GOT3 (cell line): ENCODE measurements at places on chromosomes 16 and 17.

DNA sequence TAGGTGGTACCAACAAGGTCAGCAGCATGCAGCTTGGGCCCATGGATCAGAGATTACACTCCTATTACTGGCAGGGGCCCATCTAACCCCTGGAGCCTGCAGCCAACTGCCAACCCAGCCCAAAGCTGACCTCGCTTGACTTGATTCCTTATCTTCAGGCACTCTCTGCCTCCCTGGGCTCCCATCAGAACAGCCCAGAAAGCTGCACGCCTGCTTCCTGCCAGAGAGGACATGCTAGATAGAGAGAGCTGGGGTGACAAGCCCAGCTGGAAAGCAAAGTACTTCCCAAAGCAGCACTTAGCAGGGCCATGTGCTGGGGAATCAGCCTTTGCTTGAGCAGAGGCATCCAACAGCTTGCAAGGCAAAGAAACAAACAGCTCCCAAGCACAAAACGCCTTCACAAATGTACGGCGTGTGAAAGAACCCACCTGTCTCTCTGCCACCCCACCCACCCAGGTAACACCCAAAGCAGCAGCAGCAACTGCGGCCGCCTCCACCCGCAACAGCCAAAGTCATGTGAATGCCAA, 74.2 kb upstream of the NLK start:
- DNase-seq, result no peak

DNA sequence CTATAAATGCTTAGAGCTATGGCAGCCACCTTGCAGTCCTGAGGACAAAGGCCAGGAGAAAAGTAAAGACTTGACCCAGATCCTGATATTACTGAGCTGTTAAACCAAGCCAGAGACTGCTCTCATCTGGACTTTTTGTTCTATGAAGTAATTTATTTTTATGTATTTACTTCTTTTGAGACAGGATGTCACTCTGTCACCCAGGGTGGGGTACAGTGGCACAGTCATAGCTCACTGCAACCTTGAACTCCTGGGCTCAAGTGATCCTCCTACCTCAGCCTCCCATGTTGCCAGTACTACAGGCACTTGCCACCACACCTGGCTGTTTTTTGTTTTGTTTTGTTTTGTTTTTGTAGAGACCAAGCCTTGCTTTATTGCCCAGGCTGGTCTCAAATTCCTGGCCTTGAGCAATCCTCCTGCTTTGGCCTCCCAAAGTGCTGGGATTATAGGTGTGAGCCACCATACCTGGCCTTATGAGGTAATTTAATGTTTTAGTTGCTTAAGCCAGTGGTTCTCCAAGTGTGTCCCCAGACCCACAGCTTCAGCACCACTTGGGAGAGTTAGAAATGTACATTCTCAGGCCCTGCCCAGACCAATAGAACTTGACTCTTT, 112.1 kb downstream of the COPRS start:
- DNase-seq, result no peak

DNA sequence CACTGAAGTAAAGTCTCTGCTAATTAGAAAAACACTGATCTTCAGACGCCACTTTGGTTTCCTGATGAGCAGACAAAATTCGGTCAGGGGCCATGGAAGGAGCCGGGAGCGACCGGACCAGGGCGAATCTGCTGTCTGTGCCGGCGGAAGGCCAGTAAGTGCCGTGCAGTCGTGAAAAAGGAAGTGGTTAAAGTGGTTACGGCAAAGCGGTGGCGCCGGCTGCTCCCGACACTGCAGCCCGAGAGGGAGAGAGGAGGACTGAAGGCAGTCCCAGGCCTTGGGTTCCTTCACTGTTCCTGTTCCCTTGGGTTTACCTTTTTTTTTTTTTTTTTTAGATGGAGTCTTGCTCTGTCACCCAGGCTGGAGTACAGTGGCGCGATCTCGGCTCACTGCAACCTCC, 17.3 kb upstream of the HEXD start:
- DNase-seq, result no peak

- no peak for DNase-seq
Measured at GRCh38 chr16:80230328-80231120, 310.3 kb upstream of the DYNLRB2 start.

GRCh38 chr17:72125742-72126141, 4.9 kb downstream of the SOX9 start:
- DNase-seq, result no peak

GRCh38 chr17:59406808-59407381, 75.4 kb downstream of the YPEL2 start:
- no peak for DNase-seq

DNA sequence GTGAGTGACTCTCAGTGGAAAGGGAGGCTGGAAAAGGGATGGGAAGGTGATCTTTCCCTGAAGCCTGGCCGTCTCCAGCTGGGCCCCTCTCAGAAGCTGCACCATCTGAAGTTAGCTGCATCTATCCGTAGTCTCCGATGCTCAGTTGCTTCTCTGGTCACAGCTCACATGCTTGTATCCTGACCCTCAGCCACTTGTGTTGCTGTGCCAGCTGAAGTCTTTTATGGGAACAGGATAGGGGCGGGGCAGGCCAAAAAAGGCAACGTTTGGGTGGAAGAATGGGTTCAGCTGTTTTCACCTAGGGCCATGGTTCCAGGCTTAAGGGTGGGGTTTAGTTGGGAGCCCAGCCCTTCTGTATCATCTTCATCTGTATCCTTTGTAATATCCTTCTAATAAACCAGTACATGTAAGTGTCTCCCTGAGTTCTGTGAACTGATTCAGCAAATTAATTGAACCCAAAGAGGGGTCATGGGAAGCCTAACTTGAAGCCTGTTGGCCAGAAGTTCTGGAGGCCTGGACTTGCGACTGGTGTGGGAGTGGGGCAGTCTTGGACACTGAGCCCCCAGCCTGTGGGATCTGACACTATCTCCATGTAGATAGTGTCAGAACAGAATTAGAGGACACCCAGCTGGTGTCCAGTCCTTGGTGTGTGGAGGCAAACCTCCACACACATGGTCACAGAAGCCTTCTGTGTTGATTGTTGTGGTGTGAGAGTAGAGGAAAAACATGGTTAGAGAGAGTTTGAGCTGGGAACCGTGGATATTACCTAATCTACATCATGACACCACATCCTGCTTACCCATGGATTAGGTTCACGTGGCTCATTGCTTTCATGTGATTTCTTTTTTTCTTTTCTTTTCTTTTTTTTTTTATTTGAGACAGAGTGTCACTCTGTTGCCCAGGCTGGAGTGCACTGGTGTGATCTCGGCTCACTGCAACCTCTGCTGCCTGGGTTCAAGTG, 49.3 kb upstream of the FBXO47 start:
- no peak for DNase-seq

DNA sequence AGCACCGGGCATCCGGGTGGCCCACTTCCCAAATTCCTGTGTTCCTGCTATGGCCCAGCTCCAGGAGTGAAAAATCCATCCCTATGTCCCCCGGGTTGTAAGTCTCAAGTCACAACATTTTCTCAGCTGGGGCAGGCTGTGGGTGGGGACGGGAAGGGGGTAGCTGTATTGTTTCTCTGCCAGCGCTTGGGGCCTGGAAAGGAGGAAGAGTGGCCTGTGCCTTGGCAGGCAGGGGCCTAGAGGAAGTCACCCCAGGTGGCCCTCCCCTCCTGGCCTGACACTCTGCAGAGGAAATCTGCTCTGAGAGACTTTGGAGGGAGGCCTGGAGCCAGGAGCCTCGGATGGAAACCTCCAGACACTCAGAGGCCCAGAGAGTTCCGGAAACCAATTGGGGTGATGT, 10.6 kb upstream of the SCN4A start:
- no peak for DNase-seq

DNA sequence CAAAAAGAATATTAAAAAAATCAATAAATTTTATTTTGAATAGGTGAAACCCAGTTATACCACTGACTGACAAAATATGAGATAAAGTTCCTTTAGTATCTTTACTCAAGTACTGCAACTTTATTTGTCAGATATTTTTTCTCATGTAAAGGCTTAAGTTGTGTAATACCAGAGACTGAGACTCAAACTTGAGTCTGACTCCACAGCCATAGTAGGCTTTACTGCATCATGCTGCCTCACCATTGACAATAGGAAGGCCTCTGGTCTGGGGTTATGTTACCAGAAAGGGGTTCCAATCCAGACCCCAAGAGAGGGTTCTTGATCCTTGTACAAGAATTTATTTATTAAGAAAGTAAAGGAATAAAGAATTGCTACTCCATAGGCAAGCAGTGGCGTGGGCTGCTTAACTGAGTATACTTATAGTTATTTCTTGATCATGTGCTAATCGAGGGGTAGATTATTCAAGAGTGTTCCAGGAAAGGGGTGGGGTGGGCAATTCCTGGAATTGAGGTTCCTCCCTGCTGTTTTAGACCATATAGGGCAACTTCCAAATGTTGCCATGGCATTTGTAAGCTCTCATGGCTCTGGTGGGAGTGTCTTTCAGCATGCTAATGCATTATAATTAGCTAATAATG, 187.4 kb upstream of the WSB1 start:
- no peak for DNase-seq

- DNase-seq, result no peak
Measured at GRCh38 chr16:89720551-89720812, 216 bp downstream of the VPS9D1 start.

DNA sequence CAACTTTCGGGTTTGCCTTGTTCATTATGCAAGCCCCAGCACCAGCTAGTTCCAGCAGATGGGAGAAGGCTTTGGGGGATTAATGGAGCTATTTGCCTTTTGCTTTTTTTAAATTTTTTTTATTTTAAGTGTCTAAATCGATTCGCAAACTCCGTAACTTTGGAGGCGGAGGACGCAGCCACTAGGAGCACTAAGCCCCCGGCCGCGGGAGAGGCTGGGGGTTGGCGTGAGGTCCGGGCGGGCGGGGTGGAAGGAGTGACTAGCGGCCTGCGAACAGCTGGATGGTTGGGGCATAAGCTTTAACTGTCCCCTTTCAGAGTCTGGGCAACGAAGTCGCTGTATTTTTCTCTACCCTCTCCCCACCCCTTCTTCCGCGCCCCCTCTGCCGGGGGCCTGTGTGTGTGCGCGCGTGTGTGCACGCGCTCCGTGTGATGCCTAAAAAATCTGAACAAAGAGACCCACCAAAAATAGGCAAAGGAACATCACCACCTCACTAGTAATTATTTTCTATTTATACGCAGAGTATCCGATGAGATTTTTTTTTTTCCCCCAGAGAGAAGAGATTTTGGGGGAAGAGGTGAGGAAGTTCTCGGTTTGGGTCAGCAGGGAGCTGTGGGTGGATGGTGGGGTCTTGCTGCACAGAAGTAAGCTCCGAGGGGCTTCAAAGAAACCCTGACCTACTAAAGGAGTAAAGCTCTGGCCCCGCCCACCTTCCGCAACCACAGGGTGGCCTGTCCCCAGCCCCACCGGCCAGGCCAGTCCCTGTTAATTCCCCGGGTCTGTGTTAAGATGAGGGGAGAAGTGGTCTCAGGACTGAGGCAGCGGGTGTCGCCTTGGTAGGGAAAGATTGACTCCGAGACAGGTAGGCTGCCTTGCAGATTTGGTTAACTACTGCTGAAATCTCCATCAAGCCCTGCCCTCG, 2.3 kb downstream of the SHISA9 start:
- no peak for DNase-seq

DNA sequence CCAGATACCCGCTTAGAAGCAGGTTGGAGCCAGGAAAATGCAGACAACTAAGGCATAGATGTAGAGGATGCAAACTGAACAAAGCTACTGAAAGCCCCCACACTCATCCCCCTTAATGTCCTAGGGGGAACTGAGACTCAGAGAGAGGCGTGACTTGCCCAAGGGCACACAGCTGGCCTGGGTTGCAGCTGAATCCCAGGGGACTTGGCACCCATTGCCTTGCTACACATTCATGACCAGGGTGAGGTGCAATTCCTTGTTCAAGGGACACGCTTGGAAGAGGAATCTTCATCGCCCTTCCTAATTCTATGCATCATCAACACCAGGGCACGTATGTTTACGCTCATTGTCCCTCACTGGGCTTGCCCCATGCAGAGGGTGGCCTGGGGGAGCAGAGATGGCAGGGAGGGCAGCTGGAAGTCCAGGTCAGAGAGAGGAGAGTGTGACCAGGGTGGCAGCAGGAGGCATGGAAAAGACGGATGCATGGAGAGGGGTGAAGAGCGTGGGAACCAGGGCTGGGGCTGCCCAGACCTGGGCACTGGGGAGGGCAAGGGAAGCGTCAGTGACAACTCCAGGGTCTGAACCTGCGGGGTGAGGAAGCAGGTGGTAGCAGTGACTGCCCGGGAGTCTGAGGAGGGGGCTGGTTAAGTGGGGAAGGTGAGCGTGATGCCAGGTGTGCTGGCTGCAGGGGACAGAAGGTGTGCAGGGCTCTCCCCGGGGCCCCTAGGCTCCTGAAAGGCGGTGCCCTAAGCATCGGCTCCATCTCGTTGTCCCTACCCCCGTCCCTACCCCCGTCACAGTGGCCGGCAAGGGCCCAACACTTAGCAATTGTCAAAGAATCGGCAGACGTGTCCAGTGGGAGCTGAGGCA, 267.1 kb upstream of the TNRC6C start:
- DNase-seq, result no peak

DNA sequence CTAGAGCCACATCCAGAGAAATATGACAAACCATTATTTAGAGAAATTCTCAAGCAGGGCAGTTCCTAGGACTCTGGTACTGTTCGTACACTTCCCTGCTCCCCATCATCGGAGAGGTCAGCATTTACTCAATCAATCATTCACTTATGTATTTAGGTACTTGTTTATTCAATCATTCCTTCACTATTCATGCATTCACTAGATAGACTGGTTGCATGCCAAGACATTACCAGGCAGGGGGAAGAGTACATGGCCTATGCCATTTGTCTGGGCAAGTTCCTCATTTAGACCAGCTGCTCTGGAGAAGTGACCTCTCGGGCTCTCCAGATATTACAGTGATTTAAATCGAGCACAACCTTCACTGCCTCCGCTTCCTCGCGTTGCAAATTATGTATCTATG, 603.4 kb downstream of the KCNJ2 start:
- DNase-seq, result no peak
